Activated effector memory CD4-positive, alpha-beta T cell treated with anti-CD3 and anti-CD28 coated beads, Interleukin-2, amount 50 U/mL, for 16 hours (primary cell): ENCODE measurements at places on chromosomes 2 and 18.

DNA sequence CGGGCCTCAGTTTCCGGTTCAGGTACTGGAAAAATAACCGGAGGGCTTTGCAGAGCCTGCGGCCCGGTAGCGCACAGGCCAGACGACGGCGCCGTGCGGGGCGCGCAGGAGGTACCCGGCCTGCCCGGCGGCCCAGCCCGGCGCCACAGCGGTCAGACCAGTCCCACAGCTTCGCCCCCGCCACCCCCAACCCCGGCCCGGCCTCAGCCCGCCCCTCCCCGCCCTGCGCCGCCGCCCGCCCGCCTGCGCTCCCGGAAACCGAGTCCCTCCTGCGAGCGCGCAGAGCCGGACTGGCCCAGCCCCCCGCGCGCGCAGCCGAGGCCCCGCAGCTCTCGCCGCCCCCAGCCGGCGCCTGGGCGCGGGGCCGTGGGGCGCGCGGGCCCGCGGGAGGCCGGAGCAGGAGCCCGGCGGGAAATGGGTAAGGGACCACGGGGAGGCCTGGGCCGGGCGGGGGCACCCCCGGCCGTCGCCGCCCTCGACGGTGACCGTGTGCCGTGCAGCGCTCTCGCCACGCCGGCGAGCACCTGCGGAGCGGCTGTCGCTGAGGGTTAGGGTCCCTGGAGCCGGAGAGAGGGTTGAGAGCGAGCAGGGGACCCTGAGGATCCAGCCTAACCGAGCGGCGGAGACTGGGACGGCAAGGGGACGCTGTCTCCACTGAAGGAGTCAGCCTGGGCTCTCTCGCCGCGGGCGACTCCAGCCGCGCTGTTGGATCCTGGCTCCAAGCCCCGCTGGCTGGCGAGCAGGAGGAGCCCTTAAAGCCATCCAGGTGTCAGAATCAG is 16.5 kb upstream of the PSD4 start:
- DNase-seq = peak; percentile 80

DNA sequence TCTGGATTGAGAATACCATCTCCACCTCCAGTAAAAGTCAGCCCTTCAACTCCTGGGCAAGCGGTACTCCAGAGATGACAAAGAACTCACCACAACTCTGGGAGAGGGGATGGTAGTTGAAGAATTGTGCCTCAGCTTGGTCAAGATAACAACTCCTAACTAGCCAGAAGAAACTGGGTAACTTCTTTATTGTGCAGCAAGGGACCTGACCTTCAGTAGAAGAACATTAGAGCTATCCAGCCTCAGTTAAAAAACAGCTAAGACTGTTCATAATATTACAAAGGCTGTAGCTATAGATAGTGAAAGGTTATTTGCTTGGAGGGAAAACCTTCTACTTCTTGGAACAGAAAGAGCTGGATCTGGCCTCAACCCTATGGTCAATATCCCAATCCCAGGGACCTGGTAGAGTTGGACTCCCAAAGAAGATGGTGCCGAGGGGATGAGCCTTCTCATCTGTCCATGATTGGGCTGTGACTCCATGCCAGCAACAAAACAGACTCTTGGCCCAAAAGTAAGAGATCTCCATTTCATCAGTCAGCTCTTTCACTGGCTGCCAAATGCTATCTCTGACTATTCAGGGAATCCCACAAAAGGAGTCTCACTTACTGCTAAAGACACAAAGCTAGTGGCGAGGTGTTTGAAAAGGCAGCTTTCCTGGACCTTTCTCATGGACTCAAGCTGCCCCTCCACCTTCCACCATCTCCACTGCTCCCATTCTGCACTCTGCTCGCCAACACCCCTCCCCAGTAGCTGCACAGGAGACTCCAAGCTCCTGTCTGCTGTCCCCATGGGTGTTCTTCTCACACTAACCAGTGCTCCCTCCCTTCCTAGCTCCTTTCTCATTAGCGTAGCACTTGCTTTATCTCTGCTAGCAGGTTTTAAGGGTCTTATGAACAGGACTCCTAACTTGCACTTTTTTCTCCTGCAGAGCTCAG is 145.8 kb downstream of the CAPN13 start:
- no peak for DNase-seq

DNA sequence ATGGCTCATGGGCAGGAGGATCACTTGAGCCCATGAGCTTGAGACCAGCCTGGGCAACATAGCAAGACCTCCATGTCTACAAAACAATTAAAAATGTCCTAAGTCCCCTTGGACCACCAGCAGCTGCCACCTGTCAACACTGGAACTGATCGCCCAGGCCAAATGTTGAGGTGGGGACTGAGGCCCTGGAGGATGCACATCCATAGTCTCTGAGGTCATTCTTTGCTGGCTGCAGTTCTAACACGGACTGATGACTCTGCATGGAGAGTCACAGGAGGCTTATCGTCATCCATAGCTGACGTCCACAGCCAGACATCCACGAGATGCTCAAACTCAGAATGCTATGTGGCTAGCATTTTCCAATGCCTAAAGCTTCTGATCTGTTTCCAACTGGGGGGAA is 151.3 kb downstream of the BCL2 start:
- DNase-seq = no peak

DNA sequence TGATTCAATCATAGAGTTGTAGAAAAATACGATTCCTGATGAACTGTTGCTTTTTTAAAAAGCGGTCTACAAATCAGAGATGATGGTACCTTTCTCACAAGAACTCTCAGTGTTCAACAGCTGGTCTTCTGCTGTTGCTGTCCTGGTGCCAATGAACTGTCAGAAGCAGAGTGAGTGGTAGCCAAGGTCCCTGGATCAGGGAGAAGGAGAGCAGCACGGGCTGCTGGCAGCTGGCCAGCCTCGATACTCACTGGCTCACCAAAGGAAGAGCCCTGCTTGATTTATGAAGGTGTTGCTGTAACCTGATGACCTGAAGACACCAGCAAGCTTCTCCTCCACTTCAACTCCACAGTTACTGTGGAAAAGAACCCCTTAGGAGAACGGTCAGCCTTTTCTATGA is 300.8 kb upstream of the SOX11 start:
- no peak for DNase-seq

GRCh38 chr2:160407393-160408172 is 86.0 kb downstream of the RBMS1 start:
- peak; percentile 86 for DNase-seq

DNA sequence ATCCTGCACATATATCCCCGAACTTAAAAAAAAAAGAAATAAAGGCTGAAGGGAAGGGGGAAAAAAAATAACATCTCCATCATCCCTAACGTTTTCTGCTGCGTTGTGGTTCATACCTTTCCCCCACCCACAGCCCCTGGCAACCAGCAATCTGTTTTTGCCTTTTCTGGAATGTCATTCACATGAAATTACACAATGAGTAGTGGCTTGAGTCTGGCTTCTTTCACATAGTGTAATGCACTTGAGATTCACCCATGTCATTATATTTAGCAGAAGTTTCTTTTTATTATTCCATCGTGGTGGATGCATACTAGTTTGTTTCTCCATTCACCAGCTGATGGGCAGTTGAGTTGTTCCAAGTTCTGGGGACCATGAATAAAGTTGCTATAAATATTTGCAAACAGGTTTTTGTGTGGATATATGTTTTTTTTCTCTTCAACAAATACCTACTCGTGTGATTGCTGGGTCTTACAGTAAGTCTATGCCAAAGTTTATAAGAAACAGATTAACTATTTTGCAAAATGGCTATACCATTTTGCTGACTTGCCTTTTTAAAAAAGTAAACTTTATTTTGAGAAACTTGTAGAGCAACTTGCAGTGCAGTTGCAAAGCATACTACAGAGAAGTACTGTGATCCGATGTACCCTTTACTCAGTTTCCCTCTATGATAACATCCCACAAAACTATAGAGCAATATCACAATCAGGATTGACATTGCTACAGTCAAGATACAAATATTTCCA is 322.5 kb downstream of the LPIN1 start:
- DNase-seq = no peak

DNA sequence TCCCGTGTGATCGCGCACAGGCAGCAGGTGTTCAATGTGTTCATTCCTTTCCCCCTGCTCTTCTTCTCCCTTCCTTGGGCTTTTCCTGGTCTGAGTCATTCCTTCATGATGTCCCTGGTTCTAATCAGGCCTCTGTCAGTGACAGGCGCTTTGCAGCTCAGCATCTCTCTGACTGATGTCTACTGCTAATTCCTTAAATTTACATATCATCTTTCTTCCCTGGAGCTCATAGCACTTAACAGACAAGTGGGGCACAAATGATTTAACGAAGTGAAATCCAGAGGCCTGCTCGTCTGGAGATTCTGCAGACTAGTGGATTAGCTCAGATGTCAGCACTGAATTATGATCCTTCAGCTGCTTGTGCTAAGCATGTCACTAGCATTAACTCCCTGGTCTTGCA is 77.9 kb downstream of the NRP2 start:
- DNase-seq = no peak

- DNase-seq = no peak
These were observed 5.5 kb downstream of the ZNF396 start for GRCh38 chr18:35371412-35372195.

DNA sequence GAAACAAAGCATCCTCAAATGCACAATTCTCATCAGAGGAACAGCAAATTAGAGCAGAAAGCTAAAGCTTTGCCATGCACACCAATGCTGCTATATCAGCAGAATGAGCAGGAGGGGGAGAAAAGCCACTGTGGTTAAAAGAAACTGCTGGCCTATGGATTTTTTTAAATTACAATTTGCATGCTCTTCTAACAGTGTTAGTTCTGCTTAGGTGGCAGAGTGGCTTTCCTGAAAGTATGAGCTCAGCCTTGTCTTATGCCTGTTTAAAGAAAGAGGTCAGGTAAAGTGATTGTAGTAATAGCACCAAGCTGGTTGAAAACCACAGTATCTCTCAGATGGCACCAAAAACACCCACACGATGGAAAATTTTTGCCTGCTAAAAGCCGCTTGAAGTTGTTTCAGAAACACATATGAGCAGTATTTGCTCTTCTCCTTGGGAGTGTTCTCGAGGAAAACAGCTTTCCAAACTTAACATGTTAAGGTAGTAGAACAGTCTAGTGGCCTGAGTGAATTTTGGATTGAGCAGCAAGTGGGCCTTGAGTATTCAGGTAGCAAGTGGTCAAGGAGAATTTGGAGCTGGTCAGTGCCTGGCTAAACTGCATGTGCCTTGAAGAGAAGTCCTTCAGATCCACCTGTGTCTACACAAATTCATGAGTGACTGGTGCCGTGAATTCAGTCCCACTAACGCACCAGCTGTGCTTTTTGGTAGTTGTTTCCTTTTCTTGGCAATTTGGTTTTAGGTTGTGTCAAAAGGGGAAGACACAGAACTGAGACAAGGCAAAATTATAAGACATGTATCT is 19.6 kb upstream of the NDUFV2 start:
- peak; percentile 75 for DNase-seq

DNA sequence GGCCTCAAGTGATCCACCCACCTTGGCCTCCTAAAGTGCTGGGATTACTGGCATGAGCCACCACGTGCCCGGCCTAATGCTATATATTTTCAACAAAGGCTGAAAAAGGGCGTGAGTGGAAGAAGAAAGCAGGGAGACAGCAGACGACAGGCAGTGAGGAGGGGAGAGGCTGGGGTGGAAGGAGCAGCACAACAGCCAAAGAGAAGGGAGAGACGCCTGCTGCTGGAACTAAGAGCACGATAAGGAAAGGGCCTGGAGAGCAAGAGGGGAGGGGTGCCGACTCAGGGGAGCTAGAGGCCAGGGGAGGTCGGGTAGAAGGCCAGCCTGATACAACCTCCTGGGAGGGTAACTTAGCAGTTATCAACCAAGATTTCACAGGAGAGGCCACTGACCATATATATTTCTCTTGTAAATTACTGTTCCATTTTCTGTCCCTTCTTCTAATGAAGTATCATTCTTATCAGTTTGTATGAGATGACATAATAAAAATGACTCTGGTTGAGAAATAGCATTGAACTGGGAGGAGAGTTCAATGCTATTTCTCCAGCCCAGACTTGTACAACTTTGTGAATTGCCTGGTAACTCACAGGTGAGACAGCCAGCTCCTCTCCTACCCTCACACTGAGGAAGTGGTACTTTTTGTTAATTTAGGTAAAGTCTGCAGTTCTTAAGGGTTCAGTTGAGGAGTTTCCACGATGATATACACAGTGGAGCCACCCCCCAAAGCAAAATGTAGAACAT is 5.8 kb upstream of the RNU4ATAC start:
- no peak for DNase-seq

- no peak for DNase-seq
These were observed 1045.2 kb upstream of the NRXN1 start for GRCh38 chr2:52077159-52077558.

DNA sequence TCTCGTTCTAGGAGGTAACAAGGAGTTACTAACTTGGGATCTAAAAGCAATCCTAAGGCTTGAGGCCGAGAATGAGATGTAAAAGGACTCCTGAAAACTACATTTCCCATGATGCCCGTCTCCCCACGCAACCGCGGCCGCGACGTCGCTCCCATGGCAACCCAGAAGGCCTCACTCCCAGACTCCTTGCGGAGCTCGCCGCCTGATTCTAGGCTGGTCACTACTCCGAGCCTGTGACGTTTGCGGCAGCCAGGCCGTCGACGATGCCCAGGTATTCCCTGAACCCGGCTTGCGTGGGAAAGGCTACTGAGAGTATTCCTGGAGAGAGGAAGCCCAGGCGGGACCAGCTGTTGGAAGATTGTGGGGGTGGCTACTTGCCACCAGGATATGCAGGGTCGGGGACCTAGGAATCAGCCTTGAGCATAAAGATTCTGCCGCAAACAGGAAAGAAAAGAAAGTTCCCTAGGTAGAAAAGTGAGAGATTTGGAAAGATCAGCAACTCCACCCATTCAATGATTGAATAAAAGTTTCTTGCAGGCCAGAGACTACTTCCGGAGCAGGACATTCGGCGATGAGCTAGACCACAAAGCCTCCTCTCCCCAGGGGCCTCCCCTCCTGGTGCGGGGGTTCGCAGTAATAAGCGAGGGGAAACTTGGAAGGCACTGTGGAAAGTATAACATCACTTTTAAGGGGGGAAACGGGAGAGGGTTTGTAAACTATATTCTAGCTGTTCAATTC is at the start of gene DYNC2LI1:
Gene DYNC2LI1, plus strand, starts transcription at position 164 of the 738 bp plus-strand sequence. Its CDS starts 100 bp downstream, at position 264.
- DNase-seq = peak; percentile 91

- no peak for DNase-seq
These were observed 24.0 kb downstream of the IMMT start for GRCh38 chr2:86171295-86171694.

DNA sequence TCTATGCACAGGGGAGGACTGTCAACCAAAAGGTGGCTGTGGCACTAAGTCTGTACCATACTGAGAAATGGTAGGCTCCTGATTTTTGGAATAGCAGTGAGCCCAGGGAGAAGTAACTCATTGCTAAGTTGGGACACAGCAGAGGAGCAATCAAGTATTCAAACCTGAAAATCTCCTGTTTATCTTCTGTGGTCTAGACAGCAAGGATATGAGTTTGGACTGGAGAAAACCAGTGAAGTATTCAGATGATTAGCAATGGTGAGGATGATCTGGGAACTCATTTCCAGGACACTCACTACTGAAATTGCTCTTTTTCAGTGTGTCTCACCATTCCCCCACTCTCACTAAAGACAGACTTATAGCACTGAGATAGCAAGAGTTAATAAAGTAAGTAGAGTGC is 112.0 kb downstream of the GULP1 start:
- DNase-seq = no peak
